ENCODE measurements at places on chromosomes 12 and 14.

DNA sequence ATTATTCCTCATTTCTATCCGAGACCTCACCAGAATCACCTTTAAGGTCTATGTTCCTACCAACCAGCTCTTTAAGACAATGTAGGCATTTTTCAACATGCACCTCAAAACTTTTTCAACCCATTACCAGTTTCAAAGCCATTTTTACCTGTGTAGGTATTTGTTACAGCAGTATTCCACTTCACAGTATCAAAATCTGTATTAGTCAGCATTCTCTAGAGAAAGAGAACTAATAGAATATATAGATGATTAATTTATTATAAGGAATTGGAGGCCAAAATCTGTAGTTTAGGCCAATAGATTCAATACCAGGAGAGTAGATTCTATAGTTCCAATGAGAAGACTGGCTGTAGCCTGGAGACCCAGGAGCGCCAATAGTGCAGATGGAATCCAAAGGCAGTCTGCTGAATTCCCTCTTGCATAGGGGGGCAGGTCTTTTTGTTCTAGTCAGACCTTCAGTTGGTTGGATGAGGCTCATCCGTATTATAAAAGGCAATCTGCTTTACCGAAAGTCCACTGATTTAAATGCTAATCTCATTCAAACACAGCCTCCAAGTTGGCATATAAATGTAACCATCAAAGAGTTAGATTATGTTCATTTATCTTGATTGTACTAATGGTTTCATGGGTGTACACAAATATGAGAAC is 151.6 kb upstream of the SYT1 start:
- DNase-seq: no peak

DNA sequence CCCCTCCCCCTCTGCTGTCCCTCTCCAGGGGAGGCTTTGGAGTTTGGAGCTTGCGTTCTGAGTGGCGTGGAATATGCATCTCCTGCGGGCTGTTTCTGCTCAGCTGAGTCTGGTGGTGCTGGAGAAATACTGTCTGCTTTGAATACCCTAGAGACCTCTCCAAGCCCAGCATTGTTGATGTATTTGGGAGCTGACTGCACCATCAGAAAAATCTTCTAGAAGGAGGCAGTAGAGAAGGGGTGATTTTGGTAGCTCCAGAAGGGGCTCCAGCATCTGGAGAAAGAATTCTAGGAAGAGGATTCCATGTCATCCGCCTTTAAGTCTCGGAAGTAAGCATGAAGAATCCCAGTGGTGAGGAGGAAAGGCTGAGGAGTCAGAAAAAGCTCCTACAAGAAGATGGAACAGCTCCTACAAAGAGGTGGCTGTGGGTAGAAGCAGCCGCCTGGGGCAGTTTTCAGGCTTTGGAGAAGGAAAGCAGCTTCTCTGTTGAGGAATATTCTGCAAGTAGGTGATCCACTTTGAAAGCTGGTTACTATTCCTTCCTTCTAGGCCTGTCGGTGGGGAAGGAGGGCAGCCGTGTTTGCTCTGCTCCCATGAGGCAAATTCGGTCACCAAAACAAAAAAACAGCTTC is 9.7 kb downstream of the MLXIP start:
- peak; percentile 46 for DNase-seq

DNA sequence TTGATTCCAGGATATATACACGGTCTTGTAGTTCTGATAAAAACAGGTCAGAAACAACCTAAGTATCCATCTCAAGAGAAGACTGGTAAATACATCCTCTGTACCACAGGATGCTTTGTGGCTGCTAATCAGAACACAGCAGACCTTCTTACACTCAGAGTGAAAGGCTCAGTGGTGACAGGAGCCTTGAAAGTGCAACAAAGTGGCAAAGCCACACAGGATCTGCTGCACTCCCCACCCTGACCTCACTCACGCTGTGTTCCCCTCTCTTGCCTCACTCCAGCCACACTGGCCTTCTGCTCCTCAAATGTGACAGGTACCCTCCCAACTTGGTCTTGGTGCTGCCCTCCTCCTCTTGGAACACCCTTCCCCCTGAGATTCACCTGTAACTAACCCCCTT is 98.1 kb upstream of the GRIP1 start:
- DNase-seq: no peak

GRCh38 chr12:120680165-120680738 is 6.7 kb upstream of the MLEC start:
- no peak for DNase-seq

- peak; percentile 70 for DNase-seq
These were observed 34.3 kb upstream of the TTC7B start for GRCh38 chr14:90850487-90850886.

GRCh38 chr12:92690601-92691000 is 12.2 kb upstream of the PLEKHG7 start:
- no peak for DNase-seq

DNA sequence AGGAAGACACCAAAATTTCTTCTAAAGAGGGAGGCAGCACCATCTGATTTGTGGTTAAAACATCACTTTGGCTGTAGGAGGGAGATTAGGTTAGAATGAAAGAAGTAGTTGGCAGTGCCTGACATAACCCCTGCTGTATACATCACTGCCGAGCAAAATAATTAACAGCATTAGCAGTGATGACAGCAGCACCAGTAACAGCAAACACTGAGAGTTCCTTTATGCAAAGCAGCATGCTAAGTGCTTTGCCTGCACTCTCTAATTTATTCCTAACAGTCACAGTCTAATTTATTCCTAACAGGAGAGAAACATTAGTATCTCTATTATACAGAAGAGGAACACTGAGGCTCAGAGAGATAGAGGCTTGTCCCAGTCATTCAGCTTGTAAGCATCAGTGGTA is 1469.7 kb downstream of the AACS start:
- DNase-seq: no peak

DNA sequence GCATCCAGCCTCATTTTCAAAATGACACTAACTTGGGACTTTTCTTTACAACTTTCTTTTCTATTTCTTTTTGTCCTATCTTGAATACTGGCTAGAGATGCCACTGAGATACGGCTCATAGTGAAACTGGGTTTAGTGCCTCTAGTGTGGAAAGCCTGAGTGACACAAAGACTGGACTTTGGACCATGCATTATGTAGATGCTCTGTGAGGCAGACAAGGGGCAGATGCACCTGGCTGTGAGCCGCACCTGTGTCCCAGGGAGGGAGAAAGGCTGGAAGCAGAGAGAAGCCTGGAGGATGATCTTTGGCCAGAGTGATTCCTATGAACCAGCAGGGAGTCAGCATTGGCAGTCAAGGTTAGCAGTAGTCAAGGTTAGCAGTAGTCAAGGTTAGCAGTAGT is 852.3 kb upstream of the TMEM132C start:
- DNase-seq: no peak

DNA sequence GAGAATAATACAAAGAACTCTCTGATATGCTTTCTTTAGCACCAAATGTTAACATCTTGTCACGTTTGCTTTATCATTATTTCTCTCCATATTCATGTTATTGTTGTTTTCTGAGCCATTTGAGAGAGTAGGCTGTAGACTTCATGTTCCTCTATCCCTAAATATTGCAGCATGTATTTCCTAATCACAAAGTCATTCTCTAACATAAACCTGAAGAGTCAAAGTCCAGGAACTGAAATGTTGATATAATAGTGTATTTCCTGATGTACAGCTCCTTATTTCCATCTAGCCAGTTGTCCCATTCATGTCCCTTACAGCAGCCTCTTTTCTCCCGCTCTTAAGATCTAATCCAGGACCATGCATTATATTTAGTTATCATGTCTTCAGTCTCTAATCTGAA is 72.8 kb downstream of the SPATS2 start:
- no peak for DNase-seq

- DNase-seq: no peak
These were observed 107.1 kb upstream of the SLCO1C1 start for GRCh38 chr12:20588042-20588441.

DNA sequence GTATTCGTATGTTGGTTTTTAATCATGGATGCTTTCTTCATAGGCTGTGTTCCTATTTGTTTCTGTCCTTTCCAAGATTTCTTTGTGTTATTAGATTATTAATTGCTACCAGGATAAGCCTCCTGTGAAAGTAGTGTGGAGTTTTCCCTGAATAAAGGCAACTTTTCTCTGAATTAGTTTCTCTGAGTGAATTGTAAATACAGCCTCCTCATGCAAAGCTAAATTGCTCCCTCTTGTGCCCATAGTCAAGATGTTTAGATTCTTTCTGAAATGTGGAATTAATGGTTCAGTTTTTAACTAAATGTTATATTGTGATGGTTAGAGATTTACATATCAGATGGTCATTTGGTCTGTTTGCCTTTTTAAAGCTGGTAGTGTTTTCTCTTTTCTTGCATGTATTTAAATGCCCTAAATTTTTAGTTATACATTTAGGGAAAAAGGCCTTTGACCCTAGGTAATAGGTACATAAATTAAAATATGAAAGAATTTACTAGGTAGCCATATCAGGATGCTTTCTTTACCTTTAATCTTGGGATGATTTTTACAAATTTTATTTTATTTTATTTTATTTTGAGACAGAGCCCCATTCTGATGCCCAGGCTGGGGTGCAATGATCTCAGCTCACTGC is 8.9 kb downstream of the APAF1 start:
- DNase-seq: peak; percentile 71

GRCh38 chr12:48157889-48158370 is 615 bp upstream of the ASB8 start:
- DNase-seq: no peak
